ENCODE measurements at places on chromosomes 12 and 14. TPM values are rescaled to one million over a fixed set of nuclear protein-coding genes. Genes with fewer than 3 reads are reported as not detected.

GRCh38 chr12:88310666-88311065 lies 168.6 kb downstream of the TMTC3 start:
- no peak for DNase-seq

DBX2 gene
- total RNA-seq = not detected

DNA sequence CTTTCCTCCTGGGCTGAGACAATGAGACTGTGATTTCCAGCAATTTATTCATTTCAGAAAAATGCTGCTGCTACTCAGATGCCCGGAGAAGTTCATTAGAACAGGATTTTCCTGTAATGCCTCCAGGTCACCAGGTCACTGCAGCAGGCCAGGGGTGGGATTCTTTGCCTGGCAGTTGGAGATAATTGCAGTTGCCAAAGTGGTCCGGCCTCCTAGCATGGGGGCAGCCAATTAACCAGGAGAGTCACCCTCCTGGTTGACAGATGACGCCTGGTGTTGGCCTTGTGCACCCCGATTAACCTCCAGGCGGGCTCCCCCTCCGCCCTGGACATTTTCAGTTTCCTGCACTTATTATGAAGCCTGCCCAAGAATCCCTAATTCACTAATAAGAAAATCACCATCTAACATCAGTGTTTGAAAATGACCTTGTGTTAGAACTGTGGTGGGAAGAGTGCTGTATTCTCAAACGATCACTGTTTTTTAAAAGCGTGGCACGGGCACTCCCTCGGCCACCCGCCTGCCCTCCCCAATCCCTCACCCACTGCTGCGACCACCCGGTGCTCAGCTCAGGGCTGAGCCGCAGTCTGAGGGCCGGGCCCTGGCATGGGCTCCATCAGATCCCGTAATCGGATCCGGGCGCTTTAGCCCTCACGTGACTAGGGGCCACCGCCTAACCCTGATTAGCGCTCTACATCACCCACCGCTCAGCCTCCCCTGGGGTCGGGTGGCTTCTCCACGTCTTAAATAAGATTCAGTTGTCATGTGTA lies 12.9 kb downstream of the RIMBP2 start:
- DNase-seq = no peak

SLC25A47 gene
- total RNA-seq = 0.37 TPM

DNA sequence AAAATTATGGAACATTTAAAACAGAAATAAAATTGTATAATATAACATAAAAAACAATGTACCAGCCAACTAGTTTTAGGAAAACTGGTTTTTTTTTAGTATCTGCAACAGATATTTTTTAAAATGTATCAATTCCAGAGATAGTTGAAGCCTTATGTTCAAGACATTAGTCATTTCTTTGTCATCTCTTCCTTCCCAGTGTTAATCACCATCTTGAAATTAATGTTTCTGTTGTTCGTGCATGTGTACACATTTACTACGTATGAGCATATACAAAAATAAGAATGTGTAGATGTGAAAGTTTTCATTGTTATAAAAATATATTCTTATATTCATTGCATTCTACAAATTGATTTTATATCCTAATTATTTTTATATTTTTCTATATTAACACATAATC lies 1062.1 kb downstream of the SLC6A15 start:
- DNase-seq = no peak

PTPRO gene
- total RNA-seq = 0.07 TPM

GRCh38 chr12:57888409-57889157 lies 42.1 kb upstream of the CTDSP2 start:
- DNase-seq = peak; percentile 76

GRCh38 chr12:645563-646071 lies 17.6 kb downstream of the NINJ2 start:
- peak; percentile 31 for DNase-seq

ACVRL1 gene
- total RNA-seq = 0.87 TPM

GRCh38 chr12:108884116-108885012 lies 4.5 kb downstream of the DAO start:
- DNase-seq = peak; percentile 28

GRCh38 chr12:15706010-15706676 lies 83.0 kb downstream of the EPS8 start:
- DNase-seq = no peak

GRCh38 chr12:131636940-131637750 lies 73.7 kb upstream of the SFSWAP start:
- DNase-seq = no peak

- no peak for DNase-seq
Observed at GRCh38 chr14:99229654-99230207, 42.3 kb downstream of the BCL11B start.

DNA sequence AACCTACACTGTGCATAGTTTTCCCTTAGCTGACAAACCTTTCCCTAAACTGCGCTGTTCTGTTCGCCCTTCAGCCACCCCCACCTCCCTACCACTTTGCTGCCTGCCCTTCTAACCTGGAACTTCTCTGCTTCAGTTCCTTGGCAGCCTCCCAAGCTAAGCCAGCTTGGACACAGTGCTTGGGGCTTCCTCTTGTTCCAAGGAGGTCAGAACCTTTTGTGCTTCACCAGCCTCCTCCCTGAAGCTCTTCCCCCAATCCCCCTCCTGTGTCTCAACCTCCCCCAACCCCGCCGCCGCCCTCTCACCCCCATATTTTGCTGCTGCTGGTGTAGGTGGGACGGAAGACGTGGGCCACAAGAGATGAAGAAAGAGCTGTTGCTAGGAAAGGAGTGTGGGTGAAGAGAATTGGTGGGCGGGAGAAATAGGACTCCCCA lies 8.1 kb upstream of the RIC8B start:
- no peak for DNase-seq

SIRT4 gene
- total RNA-seq = 0.40 TPM

DNA sequence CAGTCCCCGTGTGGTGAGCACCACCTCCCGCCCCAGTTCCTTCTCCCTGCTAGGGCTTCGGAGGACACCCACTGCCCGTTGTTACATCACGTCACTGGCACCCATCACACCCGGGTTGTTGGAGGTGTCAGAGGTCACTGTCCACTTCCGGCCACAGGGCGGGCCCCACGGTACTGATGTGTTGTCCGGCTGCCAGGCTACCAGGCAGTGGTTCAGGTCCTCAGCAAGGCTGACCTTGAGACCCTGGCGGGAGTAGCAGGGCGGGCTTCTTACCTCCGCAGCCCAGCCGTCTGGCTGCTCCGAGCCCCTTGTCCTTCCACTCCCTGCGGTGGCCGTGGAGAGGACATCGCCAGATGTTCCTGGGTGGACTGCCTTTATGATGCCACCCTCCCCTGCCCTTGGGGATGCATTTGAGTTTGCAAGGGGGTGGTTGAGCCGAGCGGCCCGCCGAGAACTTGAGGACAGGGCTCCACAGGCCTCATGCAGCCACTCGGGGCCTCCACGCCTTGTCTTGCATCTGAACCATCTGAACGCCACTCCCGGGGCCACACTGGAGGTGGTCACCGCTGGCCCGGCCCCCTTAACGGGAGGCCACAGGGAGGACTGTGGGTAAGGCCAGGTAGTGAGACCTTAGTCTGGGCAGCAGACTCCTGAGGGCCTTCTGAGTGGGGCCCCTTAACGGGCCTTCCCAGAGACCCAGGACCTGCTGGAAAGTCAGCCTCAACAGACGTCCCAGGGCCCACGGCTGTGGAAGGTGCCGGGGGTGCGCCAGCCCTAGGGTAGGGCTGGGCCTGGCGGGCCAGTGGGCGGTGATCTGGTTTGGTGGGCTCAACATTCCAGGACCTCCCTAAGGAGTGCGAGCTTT lies 27.1 kb upstream of the PLD4 start:
- DNase-seq = no peak

MYH6 gene
- not detected for total RNA-seq

RFX4 gene
- total RNA-seq = not detected

DLGAP5 gene
- total RNA-seq = 53.6 TPM

DNA sequence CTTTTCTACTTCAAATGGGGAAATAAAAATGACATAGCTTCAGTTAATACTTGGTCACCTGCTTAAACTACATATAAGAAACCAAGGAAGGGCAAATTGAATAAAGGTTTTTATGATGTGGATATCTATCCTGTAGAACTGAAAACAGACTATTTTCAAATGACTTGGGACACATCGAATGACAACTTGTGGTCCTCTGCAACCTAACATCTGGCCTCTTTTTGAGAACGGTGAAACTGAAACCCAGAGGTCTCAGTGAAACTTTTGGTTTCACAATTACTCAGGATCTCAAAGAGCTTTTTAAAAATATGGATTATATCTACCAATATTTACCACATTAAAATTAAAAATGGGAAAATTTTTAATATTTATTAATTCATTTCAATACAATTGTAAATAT lies 65.2 kb downstream of the PPP2R5E start:
- DNase-seq = no peak

DNA sequence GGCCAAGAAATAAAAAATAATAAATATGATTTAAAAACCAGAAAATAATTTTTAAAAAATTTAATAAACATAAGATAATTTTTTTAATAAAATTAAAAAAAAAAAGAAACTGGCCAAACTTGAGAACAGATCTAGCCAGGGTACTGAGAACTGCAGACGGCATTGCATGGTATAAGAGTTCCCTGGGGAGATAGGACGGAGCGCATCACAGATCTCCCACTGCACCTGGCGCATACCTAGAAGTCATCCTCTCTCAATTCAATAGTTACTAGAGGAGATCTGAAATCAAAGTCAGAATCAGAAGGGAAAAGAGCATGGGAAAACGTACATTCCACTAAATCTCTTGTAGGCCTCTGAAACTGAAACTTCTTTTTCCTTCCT lies 58.9 kb upstream of the BCL2L14 start:
- no peak for DNase-seq
